ENCODE measurements at places on chromosomes 3 and 15.

GRCh38 chr3:61236556-61236955, 14.7 kb downstream of the FHIT start:
- DNase-seq, result no peak

GRCh38 chr3:47406762-47407149, 25.9 kb downstream of the PTPN23 start:
- DNase-seq, result no peak

DNA sequence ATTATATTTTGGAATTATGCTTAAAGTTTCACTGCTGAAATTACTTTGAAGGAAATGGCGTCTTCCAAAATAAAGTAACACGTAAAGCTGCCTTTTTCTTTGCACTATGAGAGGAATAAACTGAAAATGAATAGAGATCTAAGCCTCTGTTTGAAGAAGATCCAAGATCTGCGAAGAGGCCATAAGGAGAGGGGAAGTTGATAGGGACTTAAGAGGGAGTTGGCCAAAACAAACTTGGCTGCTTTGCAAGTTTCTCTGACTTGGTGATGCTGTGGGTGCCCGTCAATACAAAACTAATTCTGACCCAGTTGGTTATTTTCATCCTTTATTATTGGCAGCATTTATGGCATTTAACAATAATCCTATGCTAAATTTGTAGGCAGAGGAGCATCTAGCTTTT, 190.2 kb upstream of the GBE1 start:
- DNase-seq, result no peak

GRCh38 chr3:38022896-38023709, 6.3 kb downstream of the PLCD1 start:
- DNase-seq, result no peak

GRCh38 chr15:63246691-63247469, 30.5 kb upstream of the APH1B start:
- no peak for DNase-seq

Data from lung microvascular endothelial cell (primary cell).